ENCODE measurements at places on chromosomes 16 and 17. TPM values are rescaled to one million over a fixed set of nuclear protein-coding genes. Genes with fewer than 3 reads are reported as not detected.

SEPTIN12 gene
- not detected for total RNA-seq

FAM83G gene
- total RNA-seq: 8.0 TPM

SNAI3 gene
- total RNA-seq: 2.3 TPM

CKLF gene
- total RNA-seq: 42.4 TPM

EVPLL gene
- total RNA-seq: 1.2 TPM

CACNG5 gene
- not detected for total RNA-seq

CTRB2 gene
- total RNA-seq: not detected

IL17C gene
- not detected for total RNA-seq

NRN1L gene
- 1.1 TPM for total RNA-seq

FNDC8 gene
- total RNA-seq: not detected

HASPIN gene
- total RNA-seq: 0.38 TPM

ABCC11 gene
- total RNA-seq: not detected

KLHL10 gene
- total RNA-seq: 0.28 TPM

RNF112 gene
- 7.3 TPM for total RNA-seq

ITGB4 gene
- total RNA-seq: 149 TPM

RPL26 gene
- total RNA-seq: 1,267 TPM

NPIPB8 gene
- 2.0 TPM for total RNA-seq

G6PC1 gene
- total RNA-seq: 0.16 TPM

PTX4 gene
- not detected for total RNA-seq

BRD7 gene
- 68.0 TPM for total RNA-seq

PRKAR1A gene
- total RNA-seq: 340 TPM

PARD6A gene
- 6.1 TPM for total RNA-seq

EMP2 gene
- 25.8 TPM for total RNA-seq

TBC1D3 gene
- not detected for total RNA-seq

CD7 gene
- 9.2 TPM for total RNA-seq

ZNF423 gene
- 8.4 TPM for total RNA-seq

CCL4L2 gene
- 1.6 TPM for total RNA-seq

PHOSPHO1 gene
- 0.22 TPM for total RNA-seq

FOXL1 gene
- total RNA-seq: 2.0 TPM

ZFP3 gene
- total RNA-seq: 10.0 TPM

TBC1D3C gene
- not detected for total RNA-seq

TMC8 gene
- 35.9 TPM for total RNA-seq

LRRC75A gene
- 2.5 TPM for total RNA-seq

ABCA6 gene
- total RNA-seq: 7.6 TPM
